ENCODE measurements at places on chromosomes 3 and 15. TPM values are rescaled to one million over a fixed set of nuclear protein-coding genes. Genes with fewer than 3 reads are reported as not detected.

DNA sequence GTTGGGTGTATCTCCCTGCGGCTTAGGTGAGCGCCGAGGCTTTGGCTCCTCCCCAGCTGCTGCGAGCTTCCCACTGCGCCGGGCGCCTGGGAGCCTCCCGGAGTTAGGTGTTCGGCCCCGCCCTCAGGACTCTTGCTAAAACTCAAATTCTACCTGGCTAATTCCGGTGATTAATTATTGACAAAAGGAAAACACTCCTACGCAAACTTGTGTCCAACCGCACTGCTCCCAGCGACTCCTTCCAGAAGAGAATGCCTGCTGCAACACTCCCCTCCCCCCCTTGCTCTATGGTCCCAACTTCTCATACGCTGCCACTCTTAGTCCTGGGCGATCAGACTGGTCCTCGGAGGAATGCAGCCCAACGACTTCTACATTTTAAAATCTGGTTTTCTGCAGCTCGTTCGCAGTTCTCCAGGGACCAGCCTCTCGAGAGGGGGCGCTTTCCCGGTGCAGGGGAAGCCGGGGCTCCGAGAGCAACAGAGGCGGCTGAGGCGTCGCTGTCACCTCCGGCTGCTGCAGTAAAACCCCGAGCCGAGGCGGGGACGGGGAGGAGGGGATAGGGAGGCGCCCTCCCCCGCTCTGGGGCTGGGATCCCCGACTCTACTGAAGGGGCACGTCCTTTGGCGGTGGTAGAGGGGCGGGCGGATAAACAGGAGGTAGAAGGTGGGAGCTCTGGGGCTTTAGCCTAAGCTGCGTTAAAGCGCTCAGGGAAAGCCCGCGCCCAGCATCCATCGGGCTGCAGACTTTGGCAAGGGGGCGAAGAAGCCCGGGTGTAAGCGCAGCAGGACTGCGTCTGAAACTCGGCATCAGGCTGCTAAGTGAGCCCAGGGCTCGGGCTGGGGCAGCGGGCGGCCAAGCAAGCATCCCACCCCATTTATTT, at the start of gene SPTSSB:
Gene SPTSSB (minus strand): TSS at position 77 of the 880 bp plus-strand sequence. CDS start 25,194 bp downstream, outside the sequence.
- DNase-seq = peak; percentile 62

- DNase-seq = peak; percentile 22
These were observed 639 bp downstream of the NIPA1 start for GRCh38 chr15:22786868-22787698.

DNA sequence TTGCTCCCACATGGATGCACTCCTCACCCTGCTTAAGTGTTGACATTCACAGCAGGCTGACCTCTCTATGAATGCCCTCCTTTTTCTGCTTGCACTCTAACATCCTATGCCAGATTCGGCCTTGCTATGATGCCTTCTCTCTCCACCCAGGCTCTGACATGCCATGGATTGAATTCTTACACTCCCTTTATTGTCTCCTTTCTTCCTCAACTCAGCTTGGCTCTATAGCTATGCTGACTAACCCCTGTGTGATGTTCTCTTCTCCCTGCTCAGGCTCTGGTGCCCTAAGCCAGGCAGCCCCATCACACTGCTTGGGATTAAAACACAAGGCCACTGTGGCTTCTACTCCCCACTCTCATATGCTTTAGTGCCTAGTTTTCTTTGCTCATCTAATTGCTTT, 563.7 kb downstream of the NSUN3 start:
- DNase-seq = no peak

CAMK2N2 gene
- 0.25 TPM for polyA plus RNA-seq

CNTN3 gene
- polyA plus RNA-seq = 5.1 TPM

DNA sequence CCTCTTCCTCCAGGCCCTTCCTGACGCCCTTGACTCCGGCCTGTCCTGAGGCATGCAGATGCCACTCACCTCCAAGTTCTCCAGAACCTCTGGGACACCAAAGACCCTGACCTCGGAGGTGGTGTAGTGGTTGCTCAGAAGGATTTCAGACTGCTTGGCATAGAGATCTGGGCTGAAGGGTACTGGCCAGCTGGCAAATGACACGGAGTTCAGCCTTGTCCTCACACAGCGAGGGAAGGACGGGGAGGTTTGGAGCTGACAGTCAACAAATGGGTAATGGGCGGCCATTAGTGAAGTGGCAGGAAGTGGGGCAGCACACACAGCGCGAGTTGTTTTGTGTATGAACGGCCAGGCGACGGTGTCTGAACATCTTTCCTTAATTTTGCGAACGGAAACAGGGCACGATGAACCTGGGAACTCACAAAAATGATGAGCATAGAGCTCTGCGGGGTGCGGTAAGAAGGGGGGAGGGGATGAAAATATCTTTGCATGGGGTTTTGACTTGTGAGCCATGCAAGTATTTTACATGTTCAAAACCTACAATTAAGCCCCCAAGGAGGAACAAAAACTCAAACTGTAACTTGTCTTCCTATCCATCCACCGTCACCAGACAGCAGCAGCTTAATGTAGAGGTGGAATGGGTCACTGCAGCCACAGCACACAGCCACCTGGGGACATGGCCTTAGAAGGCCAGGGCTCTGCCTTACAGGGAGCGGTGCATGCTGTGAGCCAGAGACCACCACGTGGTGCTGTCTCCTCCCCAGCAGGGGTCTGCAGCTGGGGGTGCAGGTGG, 43.6 kb upstream of the RPL32 start:
- no peak for DNase-seq

NRG4 gene
- 10.2 TPM for polyA plus RNA-seq

CPN2 gene
- 0.80 TPM for polyA plus RNA-seq
